ENCODE measurements at places on chromosomes 3 and 15.

- DNase-seq: no peak
Measured at GRCh38 chr3:132550579-132551305, 46.3 kb upstream of the ACKR4 start.

DNA sequence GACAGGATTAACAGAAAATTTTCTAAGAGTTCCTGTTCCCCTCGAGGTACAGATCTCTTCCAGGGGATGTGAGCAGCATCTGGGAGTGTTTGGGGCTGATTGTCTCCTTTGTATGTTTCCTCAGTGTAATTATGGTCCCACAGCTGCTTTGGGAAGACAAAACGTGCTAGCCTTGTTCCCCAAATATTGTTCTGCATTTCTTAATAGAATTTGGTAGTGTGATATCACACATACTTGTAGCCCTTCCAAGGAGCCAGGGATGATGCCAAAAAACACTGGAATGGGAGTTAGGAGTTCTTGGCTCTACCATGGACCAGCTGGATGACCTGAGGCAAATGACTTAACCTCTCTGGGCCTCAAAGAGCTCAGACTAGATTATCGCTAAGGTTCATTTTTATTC lies 19.0 kb upstream of the AGBL1 start:
- DNase-seq: no peak

DNA sequence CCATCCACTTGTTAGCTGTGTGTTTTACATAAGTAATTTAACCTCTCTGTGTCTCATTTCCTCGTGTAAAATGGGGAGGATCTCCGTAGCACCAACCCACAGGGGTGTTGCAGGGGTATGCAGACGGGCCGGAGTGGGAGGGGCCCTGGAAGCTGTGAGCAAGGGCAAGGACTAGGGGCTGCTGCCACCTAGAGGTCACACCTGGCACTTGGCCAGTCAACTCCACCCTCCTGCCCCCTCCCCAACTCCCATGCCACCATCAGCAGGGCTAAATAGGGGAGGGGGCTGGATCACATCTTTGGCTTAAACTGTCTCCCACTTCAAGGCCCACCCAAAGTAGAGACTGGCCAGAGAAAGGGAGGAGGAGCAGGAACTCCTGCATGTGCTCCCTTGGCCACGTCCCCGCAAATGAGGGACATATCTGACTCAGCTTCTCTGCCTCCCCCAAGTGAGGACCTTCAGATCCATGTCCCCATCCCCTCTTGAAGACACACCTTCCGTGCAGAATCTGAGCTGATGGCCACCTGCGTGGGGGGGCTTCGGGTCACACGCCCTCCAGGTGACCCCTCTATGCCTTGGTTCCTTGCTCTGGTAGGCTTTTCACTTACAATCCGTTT lies 2.6 kb downstream of the CCDC9B start:
- no peak for DNase-seq

DNA sequence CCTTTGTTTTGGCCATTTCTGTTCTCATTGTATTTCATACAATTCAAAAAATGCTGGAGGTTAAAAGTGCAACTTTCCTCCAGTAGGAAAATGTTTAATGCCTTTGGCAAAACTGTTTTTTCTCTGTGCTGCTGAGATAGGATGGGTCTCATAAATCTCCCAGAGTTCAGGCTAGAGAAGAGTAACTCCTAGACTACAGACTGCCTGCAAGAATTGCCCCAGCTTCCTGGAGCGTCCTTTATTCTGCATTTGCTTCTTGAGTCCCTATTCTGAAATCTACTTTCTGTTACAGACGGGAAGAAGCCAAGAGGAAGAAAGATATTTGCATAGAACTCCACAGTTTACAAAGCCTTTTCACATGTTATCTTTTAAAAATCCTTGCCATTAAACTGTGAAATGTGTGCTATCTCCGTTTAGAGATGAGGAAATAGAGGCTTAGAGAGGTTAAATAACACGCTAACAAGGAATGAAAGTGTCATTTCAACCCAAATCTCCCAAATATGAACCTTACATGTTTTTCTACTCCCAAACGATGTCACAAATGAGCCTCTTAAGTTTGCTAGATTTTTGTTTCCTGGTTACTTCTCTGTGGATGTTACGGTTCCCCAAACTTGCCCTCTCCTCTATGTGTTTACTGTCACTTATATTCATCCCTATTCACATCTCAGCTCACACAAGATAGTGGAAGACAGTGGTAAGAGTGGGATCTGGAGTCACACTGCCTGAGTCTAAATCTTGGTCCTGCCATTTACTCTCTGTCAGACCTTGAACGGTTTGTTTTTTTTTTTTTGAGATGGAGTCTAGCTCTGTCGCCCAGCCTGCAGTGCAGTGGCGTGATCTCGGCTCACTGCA lies 17.4 kb downstream of the NANOGP8 start:
- DNase-seq: no peak
